ENCODE measurements at places on chromosomes 12 and 14.

DNA sequence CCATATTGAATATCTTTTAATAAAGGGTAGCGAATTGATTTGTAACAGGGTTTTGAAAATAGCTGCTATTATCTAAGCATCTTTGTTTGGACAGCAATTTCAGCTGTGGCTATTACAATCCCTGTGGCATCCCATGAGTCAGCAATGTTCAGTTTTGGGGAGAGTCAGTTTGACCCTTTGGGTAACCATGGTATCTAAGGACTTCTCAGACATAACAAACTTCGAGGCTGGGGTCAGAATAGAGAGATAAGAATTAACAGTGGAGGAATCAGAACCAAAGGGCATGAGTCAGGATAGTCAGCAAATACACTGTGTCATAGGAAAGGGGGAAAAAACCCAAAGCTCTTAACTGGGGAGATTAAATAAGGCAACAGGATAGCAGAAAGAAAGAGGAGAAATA lies 11.7 kb upstream of the PTHLH start:
- no peak for DNase-seq

DNA sequence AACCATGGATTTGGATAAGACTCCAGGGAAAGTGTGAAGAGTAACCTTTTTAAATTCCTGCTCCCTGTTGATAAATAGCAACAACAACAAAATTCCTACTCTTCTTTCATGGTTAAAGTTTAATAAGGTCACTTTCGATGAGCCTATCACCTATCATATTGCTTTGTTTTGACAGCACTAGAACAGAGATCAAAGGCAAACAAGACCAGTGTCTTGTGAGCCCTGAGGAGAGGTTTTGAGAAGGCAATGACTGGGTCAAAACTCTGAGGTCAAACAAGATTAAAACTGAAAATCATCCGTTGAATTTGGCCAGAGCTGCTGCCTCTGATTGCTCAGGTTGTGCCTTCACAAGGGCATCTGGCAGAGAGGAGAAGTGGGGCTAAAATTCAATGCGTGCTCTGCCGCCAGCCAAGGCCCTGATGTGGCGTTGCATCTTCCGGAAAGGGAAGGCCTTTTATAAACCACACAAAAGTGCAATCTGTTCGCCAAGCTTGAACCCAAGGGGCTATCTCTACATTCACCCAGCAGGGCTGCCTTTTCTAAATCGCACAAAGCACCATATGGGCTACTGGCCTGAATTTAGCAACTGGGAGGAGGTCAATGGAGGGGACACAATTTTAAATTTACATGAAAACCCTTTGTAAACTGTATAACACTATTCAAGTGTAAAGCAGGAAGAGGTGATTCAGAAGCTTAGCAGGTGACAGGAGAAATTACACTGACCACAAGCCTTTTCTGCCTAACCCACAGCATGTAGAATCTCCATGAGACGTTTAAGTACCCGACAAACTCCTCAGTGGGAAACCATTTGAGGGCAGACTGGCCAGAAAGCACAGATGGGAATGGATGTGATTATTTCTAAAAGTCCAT lies 140.8 kb downstream of the DAD1 start:
- DNase-seq: no peak

- DNase-seq: no peak
Measured at GRCh38 chr14:32940066-32940651, 1.5 kb downstream of the NPAS3 start.

DNA sequence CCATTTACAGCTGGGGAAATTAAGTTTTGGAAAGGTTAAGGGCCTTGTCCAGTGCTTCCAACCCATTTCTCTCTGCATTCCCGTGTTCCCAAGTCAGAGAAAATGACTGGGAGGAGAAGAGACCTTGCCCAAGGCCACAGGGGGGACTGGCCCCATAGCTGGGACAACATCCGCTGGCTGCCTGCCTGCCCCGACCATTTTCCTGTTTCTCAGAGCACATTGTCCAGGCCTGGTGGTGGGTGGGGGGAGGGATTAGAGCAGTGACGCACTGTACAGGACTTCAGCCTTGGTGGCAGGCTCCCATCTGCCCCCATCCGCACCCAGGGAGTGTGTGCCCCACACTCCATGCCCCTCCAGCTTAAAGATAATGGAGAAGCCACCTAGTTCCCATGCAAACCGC lies 27.7 kb downstream of the DIO3 start:
- DNase-seq: no peak

GRCh38 chr14:103391048-103391447 lies 5.8 kb downstream of the MARK3 start:
- DNase-seq: no peak

DNA sequence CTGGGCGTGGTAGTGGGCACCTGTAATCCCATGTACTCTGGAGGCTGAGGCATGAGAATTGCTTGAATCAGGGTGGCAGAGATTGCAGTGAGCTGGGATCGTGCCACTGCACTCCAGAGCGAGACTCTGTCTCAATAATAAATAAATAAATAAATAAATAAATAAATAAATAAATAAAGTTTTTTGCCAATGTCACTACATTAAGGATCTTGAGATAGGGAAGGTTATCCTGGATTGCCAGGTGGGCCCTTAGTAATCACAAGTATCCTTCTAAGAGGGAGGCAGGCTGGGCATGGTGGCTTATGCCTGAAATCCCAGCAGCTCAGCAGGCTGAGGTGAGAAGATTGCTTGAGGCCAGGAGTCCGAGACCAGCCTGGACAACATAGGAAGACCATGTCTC lies 4.5 kb upstream of the FBXW8 start:
- no peak for DNase-seq

Data from NCI-H1930 (cell line).